ENCODE measurements at places on chromosomes 12 and 14. TPM values are rescaled to one million over a fixed set of nuclear protein-coding genes. Genes with fewer than 3 reads are reported as not detected.

PTPRB gene
- 19.0 TPM for total RNA-seq

TOMM20L gene
- total RNA-seq = not detected

MSI1 gene
- total RNA-seq = not detected

KRT6C gene
- total RNA-seq = not detected

KLRC1 gene
- total RNA-seq = 0.20 TPM

NRXN3 gene
- 0.51 TPM for total RNA-seq

PTGER2 gene
- 0.30 TPM for total RNA-seq

- DNase-seq = no peak
These were observed 57.1 kb downstream of the ZDHHC17 start for GRCh38 chr12:76820888-76821482.

GRCh38 chr12:6363330-6364043, 11.9 kb downstream of the SCNN1A start:
- DNase-seq = peak; percentile 86

DNA sequence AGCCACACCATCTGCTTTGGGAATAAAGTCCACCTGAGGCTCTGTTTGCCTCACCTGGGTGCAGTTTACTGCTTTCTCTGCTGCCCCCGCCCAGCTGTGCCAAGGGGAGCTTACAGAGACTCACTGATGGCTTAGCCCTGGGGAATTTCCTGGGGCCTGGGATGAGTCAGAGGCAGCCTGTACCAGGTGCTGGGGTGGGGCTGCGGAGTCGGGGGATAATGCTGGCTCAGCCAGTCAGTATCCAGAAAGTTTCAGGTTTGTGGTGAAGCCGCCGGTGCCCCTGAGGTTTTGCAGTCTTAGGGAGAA, 22.3 kb downstream of the PLEKHG3 start:
- peak; percentile 63 for DNase-seq

GRCh38 chr14:94584591-94585280, 3.5 kb downstream of the SERPINA5 start:
- no peak for DNase-seq

DNA sequence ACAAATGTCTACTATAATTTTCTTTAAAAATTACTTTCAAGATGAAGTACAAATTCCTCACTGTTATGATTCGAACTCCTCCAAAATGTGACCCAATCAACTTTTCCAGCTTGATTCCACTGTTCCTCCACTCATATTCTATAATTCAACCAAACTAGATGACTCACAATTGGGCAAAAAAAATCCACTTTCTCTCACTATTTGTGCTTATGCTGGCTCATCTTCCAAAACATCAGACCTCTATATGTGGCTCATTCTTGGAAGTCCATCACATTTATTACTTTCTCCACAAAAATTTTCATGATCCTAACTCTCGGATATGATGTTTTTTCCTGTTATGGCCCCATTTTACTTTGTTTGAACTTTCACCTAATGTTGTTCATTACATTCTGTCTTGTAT, 26.9 kb upstream of the RXYLT1 start:
- DNase-seq = no peak

- no peak for DNase-seq
These were observed 59.8 kb upstream of the TBPL2 start for GRCh38 chr14:55500219-55500701.

GRCh38 chr14:39673270-39673711, 241.1 kb upstream of the FBXO33 start:
- no peak for DNase-seq

- DNase-seq = no peak
These were observed 61.9 kb upstream of the MAX start for GRCh38 chr14:65164068-65164824.

DNA sequence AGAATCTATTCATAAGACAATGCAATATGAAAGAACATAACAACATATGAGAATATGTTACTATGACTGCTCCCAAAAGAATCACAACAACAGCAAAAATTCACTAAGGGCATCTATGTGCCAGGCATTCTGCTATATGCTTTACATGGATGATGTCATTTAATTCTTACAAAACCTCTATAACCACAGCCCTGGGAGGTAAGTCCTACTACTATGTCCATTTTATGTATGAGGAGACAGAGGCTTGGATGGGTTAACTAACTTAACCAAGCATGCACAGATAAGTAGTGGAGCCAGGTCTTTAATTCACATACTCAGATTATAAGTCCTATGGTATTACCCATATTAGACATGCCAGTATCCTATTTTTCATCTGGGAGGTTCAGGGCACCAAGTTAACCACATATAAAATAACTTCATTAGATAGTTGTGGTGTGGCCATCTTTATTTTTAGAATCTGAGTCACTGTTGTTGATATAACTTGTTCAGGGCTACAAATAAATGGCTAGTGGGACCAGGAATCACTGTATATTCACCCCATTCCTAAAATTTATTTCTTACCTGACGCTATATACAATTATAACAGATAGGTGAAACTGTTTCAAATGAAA, 33.2 kb upstream of the RAD51AP1 start:
- DNase-seq = no peak

DNA sequence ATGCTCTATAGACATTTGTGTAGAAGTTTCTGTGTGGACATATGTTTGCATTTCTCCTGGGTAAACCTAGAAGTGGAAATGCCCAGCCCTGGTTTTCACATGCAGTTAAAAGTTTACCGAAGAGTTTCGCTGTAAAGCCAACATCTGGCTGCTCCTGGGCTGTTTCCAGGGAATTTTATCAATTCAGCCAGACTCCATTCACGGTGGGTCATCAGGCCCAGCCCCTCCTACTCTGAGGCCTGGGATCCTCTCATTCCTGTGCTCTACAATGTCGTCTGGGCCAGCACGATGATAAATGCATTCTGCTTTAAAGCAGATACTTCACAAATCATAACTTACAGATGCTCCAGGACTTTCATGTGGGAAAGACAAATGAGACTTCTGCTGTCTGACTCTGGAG, 7.1 kb downstream of the NUAK1 start:
- DNase-seq = no peak

DNA sequence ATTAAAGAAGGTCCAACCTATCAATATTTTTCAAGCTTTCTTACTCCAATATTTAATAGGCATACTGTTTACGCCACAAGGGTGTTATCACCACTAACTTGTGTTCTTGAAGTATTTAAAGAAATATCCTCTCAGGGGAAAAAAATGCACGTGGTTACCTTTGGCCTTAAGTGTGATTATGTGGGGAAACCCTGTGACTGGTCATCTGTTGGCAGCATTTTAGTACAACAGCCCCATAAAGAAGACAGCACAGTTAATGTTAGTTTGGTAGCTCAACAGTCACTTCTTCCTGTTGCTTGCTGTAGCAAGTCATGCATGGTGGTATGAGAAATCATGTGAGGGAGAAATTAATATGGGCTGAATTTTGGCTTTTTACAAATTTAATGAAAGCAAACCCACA, 1021.5 kb upstream of the TMEM132C start:
- DNase-seq = no peak

DNA sequence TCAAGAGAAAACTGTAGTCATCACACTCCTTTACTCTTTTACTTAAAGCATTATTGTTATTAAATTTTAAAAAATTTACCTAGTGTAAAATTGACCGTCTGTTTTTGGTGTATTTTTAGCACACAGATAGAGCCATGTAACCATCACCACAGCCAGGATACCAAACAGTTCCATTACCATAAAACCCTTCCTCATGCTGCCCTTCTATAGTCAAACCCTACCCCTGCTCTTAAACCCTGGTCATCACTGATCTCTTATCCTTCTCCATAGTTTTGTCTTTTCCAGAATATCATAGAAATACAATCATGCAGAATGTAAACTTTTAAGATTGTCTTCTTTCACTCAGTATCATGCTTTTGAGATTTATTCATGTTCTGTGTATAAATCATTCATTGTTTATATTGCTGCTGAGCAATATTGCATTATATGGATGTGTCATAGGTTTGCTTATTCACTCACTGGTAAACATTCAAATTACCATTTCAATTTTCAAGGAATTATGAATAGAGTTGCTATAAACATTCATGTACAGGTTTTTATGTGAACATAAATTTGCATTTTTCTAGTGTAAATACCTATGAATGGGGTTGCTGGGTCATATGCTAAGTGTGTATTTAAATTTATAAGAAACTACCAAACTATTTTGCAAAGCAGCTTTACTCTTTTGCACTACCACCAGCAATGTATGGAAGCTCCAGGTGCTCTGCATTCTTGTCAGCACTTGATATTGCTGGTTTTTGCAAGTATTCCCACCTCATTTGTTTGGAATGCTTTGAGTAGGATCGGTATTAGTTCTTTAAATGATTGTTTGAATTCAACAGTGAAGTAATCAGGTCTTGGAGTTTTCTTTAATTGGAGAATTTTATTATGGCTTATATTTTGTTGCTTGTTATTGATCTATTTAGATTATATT, 125.5 kb downstream of the LMNTD1 start:
- DNase-seq = no peak

- DNase-seq = no peak
These were observed 61.3 kb downstream of the ARF6 start for GRCh38 chr14:49954171-49954631.

DNA sequence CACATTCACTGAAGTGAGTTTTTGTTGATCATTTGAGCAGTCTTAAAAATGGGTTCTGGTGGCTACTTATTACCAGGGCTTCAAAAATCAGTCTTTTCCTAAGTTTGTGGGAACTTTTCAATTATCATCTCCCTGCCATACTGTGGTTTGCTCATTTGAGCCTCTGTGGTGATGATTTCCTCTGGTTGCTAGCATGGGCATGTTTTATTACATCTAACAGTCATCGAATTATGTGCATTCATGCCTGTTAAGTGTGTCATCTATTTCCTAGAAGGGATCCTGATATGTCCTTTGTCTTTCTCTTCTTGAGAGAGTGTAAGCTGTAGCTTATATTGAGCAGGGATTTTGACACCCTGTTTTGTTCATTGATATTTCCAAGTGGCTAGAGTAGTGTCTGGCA, 116.8 kb downstream of the WIF1 start:
- DNase-seq = no peak

DNA sequence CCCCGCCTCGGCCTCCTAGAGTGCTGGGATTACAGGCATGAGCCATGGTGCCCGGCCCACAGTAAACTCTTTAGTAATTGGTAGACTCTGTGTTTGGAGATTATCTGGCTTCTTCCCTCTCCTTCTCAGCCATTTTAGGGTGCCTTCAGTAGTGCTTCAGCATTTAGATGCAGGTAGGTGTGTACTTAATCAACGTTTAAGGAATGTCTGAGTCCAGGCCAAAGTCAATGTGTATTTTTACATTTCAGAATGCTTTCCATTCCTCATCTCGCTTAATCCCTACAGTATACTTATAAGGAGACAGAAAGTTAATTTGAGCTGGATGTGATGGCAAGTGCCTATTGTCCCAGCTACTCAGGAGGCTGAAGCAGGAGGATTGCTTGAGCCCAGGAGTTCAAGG, 20.5 kb upstream of the MGP start:
- DNase-seq = no peak

DNA sequence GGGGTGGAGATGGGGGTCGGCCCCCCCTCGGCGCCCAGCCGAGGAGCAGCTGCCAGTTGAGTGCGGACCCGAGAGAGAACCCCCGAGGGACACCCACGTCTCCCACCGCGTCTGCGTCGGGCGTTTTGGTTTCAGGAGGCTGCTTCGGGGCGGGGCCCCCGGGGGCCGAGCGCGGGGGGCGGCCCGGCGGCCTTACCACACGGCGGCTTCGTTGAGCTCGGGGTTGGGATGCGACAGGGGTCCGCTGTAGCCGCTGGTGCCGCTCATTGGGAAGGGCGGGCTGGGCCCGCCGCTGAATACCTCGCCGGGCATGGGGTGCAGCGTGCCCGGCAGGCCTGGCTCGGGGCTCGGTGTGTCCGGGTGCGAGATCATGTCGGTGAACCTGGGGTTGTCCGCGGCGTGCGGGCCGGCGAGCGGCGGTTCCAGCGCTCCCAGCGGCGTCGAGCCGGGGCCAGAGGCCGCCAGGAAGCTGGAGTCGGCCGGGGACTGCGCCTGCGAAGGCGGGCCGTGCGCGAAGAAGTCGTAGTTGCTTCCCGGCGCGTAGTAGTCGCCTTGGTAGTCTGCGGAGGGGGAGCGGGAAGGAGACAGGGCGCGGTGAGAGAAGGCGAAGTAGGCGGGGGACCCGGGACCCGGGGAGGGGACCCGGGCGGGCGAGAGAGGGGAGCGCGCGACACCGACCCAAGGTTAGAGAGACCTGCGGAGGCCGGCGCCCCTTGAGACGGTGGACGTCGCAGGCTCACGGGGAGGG, 8.5 kb downstream of the LHX5 start:
- DNase-seq = no peak

GRCh38 chr12:47223031-47223847, 143.5 kb upstream of the AMIGO2 start:
- no peak for DNase-seq

DNA sequence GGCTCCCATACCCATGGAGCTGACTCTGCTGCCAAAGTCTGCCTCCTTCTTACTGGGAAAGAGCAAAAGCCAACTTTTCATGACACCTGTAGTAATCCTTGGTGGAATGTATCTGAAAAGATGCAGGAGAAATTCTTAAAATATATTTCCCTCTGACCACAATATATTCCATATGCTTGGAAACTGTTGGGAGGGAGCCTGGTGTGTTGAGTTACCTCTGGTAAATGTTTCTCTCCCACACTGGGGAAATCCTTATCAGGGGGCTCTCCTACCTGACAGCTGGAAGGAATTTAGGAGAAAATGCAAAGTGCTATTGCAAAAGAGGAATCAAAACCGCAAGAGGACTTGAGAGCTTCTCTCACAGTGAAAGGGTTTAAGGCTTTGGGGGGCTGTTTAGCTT, 139.4 kb downstream of the TBX5 start:
- DNase-seq = no peak

GRCh38 chr12:24596768-24597388, 352.0 kb downstream of the BCAT1 start:
- no peak for DNase-seq

- no peak for DNase-seq
These were observed 525.6 kb downstream of the FLRT2 start for GRCh38 chr14:86055512-86056075.

GRCh38 chr14:26694521-26694920, 96.7 kb upstream of the NOVA1 start:
- DNase-seq = no peak

DNA sequence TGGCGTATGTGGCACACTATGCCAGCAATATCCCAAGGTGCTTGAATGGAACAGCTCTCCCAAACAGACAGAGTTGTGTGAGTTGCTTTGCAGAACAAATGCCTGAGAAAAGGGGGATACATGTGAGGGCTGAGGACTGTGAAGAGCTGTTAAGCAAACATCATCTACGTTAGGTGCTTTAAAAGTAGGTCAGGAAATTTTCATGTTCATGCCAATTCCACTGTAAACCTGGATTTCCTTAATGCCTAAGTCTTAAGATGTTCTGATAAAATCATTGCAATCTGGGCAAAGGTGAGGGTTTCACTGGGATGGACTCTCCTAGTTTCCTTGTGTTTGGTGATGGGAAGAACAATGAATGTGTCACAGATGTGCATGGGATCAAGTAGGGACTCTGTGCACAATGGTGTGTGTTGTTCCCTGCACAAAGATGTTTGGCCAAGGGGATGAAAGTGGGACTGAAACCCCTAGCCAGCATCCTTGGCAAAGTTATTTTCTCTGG, 227.9 kb downstream of the KTN1 start:
- no peak for DNase-seq

GRCh38 chr12:62128175-62128975, 131.8 kb upstream of the USP15 start:
- DNase-seq = no peak
